ENCODE measurements at places on chromosomes 12 and 14. TPM values are rescaled to one million over a fixed set of nuclear protein-coding genes. Genes with fewer than 3 reads are reported as not detected.

DNA sequence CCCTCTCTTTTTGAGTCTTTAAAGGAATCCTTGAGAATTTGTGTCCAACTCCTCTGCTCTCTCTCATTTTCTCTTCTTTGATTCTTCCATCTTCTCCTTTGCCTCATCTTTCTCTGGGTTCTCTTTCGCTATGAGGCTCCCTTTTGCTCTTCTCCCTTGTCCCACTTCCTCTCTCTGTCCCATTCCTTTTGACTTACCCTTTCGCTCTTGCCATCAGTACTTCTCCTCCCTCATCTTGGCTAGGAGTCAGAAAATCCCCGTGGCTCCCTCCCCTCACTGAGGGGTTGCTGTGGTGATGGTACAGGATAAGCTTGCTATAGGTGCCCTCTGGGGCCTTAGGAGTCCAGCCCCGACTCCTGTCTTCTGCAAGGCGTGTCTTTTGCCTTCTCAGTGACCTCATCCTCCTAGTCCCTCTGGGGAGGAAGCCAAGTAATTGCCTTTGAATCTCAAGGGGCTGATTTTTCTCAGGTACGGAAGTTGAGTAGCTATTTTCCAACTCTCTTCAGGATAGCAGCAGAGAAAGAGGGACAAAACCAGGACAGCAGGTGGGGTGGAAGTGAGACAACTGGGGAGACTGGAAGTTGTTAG is 6.4 kb downstream of the PDE1B start:
- no peak for DNase-seq

GRCh38 chr12:125797421-125798175 is 732.4 kb downstream of the AACS start:
- no peak for DNase-seq

GRCh38 chr12:65924716-65925115 is 100.4 kb downstream of the HMGA2 start:
- no peak for DNase-seq

GRCh38 chr12:126547905-126548304 is 1482.7 kb downstream of the AACS start:
- DNase-seq, result no peak

GRCh38 chr14:49945448-49946319 is 52.8 kb downstream of the ARF6 start:
- DNase-seq, result no peak

GRCh38 chr12:107510211-107510610 is 175.4 kb upstream of the PWP1 start:
- DNase-seq, result no peak

DNA sequence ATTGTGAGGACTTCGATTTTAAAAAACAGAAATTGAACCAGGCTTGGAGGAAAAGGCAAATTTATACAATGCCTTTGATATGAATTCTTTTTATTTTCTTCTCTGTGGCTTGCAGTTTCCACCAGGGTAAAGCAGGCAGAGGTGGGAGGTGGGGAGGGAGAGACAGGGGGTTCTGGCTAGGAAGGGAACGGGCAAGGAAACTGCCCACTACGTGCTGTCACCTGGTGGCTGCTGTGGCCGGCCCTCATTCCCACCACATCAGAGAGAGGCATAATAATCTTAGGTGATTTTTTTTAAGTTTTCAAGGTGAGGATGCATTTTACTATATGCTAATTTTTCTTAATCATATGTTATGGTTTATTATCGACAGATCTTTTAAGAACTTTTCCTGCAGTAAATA is 145.8 kb downstream of the CACNA1C start:
- no peak for DNase-seq

DNA sequence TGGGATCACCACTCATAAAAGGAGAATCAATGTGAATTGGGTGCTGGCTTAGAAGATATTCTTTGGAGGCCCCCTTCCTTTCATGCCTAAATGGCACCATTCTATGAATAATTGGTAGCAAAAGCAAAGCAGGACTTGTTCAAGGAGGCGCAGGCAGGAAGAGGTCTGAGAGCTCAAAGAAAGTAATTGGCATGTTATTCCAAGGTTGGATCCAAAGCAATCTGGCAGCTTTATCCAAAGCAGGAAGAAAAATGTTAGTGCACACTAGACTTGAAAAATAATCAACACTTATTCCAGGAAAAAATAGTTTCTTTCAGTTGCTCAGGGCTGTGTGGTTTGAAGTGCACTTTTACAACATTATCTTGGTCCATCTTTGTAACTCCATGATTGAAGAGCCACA is 326.4 kb downstream of the NUAK1 start:
- no peak for DNase-seq

DNA sequence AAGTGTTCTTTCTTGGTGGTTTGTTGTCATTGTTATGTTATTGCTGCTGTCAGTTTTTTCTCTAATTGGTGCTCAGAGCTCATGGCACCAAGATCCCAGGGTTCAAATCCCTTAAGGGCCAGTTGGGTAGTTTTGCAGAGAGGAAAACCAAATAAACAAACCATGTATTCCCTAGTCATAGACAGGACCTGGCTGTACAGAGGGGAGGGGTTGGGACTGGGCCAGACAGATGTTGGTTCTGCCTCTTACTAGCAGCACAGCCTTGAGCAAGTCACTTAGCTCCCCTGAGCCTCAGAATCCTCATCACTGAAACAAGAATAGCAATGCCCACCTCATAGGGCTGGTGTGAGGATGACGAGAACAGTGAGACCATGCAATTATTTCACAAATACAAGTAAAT is 53.4 kb downstream of the LTBP2 start:
- DNase-seq, result no peak

Gene GPR162
- 1.3 TPM for total RNA-seq

Gene A2ML1
- under 0.01 TPM for total RNA-seq
